ENCODE measurements at places on chromosomes 5 and 9.

DNA sequence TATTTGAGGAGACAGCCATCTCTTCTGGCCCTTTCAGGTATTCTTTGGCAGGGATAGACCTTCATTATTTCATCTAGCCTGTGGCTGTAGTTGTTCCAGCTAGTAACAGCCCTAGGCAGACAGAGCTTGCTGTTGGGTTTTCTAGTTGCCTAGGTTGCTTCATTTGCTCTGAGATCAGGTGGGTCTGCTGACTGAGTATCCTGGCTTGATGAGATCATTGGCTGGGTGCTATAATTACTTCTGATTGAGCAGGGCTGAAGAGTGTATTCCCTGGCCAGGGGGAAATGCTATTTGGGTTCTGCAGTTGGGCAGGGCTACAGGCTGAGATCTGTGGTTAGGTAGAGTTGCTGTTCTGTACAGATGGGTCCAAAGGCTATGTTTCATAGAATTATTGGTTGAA lies 456.1 kb downstream of the PSAT1 start:
- no peak for DNase-seq

- DNase-seq: no peak
Observed at GRCh38 chr5:149002761-149003689, 59.8 kb downstream of the SH3TC2 start.

DNA sequence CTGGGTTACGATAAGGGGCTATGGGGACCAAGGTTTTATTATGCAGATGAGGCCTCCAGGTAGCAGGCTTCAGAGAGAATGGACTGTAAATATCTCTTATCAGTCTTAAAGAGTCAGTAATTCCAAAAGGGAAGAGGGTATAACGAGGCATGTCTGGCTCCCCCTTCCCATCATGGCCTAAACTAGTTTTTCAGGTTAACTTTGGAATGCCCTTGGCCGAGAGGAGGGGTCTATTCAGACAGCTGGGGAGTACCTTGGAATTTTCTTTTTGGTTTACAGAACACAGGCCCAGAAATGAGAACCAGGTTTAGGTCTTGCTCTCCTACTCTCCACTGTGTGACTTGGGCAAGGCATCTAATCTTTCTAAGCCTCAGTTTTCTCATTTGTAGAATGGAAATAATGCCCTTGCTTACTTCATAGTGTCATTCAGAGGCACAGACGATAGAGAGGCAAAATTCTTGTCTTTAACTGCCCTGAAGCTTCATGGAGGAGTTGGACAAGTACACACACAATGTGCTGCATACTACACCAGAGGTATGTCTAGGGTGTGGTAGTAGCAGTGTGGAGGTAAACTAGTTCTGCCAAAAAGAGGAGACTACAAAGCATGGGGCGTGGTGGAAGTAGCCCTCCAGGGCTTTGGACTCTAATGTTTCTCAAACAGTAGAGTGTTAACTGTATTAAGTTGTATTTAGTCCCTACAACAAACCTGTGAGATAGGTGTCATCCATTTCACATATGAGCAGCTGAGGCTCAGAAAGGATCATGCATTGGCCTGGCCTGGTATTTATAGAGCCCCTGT lies 45.5 kb downstream of the IRF1 start:
- no peak for DNase-seq

DNA sequence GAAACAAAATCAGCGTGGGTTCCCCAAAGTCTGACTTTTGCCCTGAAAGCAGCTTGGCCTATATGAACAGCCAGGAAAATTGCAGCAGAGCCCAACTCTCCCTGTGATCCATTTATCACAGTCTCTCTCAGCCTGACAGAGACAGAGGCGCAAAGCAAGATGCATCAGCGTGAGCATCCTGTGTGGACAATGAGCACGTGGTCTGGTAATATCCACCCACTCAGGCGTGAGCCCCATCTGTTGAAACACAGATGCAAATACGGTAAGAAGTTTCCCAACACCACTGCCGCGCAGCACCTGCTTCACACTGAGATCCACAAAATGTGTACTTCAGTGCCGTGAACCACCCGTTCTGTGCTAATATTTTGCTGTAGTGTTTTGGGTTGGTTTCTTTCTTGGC lies 114.6 kb downstream of the MRPL36 start:
- DNase-seq: no peak

- no peak for DNase-seq
Observed at GRCh38 chr5:151384106-151384505, 36.7 kb upstream of the SLC36A2 start.

DNA sequence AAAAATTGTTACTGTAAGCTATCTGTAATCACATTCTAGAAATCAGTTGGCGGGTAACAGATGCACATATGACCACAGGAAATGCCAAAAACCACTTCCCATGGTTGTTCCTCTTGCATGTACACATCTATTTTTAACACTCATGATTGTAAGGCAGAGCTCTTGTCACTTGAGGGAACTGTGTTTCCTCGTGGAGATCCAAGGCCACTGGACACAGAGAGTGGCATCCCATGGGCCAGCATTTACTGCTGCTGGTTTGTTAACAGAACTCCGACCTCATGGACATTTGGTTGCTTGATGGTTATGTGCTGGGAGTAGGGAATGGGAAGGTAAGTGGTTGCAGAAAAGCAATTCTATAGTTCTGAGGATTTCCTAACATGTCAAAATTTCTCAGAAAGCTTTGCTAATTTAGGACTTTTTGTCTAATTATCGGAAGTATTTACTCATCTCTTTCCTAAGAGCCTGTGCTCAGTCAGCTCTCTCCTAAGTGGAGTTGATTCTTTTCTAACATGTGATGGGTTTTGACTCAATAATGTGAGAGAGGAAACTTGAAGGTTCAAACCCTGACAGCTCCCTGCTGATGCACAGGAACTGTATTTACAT lies 202.0 kb upstream of the NR3C1 start:
- DNase-seq: no peak

DNA sequence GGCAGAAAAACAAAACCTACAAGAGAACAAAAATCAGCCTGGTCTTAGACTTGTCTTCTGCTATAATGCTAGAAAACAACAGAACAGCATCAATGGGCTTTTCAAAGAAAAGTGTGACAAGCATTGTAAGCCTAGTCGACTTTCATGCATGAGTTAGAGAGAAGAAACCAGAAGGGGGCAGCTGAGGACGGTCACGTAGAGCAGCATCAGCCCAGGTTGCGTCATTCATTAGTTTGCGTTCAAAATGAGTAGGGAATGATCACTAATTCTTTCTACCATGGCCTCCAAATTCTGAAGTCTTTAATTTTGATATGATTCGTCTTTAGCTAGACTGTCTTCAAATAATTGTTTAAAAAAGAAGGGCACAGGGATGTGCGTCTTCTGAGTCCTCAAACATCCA lies 4.7 kb upstream of the ISCA1 start:
- DNase-seq: no peak

- no peak for DNase-seq
Observed at GRCh38 chr5:9284781-9285307, 261.0 kb downstream of the SEMA5A start.

GRCh38 chr5:150305095-150305494 lies 2.4 kb upstream of the ARSI start:
- DNase-seq: no peak

All from stimulated activated CD4-positive, alpha-beta T cell treated with anti-CD3 and anti-CD28 coated beads, TNF-alpha, amount 100 ng/mL, for 1 hour (primary cell).